Stimulated activated CD4-positive, alpha-beta T cell treated with anti-CD3 and anti-CD28 coated beads, Interleukin-1b, Interleukin-23, amount 100 ng/mL, for 1 hour (primary cell): ENCODE measurements at places on chromosomes 7 and 10.

- DNase-seq: no peak
Measured at GRCh38 chr7:154685564-154685901, 317.4 kb downstream of the PAXIP1 start.

DNA sequence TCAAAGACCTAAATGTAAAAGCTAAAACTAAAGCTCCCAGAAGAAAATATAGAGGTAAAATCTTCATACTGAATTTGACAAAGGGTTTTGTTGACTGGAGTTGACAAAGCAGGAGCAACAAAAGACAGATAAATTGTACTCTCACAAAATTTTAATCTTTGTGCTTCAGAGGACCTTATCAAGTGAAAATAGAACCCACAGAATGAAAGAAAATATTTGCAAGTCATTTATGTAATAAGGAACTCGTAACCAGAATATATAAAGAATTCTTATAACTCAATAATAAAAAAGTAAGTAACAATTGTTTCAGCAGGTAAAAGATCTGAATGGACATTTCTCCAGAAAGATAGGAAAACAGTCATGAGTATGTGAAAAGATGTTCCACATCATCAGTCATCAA is 62.0 kb upstream of the SRRM3 start:
- no peak for DNase-seq

DNA sequence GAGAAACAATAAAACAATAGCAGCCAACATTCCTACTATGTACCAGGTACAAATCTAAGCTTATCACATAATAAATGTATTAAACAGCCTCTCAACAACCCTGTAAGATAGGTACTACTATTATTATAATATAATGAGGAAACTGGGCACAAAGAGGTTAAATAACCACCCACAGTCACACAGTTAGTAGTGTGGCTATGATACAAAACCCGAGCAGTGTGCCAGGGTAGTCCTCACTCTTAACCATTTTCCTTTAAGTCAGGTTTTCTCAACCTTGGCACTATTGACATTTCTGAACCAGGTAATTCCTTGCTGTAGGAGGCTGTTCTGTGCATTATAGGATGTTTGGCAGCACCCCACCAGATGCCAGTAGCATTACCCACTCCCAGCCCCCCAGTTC is 48.8 kb downstream of the DNAJC1 start:
- DNase-seq: no peak

DNA sequence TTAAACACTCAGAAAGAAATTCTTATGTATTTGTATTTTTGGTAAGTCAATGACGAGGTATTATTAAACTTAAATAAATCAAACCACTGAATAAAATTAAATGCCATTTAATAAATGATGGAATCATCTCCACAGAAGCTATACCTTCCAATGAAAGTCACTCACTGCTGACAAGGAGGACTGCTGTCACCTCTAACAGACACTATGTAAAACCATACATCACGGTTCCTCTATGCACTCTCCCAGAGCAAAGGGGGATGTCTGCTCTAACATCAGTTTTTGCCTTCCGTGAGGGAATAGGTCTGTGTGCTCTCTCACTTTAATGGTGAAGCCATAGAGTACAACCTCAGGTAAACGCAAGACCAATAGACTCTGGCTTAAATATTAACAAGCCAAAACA is 99.7 kb upstream of the DDC start:
- DNase-seq: no peak

DNA sequence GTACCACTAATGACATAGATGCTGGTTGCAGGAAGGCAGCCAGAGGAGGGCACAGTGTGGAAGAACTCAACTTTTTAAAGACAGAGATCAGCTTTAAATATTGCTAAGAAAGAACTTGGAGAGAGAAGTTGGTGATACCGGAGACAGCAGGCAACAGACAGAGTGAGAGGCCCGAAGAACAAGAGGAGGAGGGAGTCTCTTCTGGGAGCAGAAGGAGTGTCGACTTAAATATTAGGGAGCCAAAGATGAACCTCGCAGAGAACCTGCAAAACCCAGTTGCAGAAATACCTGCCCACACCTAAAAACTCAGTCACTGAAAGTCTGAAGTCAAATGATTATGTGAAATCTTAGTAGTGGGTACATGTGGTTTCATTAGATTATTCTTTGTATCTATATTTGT is 3.4 kb upstream of the WDR86 start:
- DNase-seq: no peak
